ENCODE measurements at places on chromosomes 4 and X.

DNA sequence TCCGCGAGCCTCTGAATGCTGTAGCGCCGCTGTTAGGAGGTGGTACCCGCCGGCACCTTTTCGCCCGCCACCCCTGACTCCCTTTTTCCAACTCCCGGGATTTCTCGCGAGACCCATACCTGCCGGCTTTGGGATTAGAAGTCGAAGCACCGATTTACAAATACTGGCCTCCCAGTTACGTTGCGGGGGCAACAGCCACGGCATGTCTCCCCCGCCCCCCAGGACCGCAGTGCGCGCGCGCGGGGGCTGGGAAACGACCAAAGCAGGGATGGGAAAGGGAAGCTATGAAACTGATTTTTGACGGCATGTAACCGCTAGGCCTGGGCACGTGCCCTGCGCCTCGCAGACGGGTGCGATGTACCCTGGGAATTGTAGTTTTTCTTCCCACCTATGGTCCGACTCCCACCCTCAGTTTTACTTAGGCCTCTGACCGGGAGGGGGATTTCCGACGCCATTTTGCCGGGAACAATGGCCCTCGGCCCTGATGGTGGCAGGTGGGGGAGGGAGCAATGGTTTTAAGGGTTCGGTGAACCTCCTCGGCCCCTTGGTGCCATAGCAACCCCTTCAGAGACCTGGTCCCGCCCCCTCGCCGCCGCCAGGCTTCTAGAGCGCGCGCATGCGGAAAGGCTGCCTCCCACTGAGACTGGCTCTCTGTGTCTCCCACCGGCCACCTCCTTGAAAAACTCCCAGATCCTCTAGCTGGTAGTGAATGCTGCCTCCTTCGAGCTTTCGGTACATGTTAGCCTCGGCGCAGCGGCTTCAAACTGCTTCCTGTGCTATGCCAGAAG is 772 bp upstream of the WNK3 start:
- peak; percentile 30 for DNase-seq

DNA sequence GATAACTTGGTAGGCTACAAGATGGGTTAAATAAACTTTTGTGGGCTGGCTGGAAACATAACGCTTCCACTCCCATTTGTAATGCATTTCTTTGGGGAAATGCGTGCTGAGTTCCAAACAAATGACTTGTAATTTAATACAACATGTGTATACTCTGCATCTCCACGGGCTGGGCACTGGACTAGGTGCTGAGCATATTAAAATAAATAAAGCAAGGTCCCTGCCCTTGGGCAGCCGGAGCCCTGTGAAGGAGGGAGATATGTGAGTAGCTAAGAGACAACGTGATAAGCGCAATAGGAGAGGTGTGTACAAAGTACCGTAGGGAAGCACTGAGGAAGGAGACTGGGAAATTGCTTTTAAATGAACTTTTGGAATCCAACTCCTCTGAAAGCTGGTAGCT is 147.2 kb upstream of the RBPJ start:
- DNase-seq, result no peak

- DNase-seq, result no peak
Observed at GRCh38 chr4:70632028-70632427, 3.5 kb downstream of the ENAM start.

DNA sequence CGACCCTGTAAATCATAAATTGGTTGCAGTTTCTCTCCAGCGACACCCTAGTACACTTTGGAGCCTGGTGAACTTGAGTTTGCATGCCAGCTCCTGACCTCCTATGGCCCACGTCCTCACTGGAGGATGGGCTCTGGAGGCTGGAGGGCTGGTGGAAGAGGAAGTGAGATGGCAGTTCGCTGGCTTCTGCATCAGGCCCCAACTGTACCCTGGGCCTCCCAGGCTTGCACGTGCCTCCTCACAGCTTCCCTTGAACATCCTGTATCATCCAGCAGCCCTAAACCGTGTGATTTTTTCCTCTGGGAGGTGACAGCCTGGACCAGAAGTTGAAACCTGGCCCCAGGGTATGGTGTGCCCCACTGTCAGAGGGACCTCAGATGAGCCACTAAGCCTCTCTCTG is 78.5 kb downstream of the HTRA3 start:
- DNase-seq, result no peak
